Sigmoid colon (tissue), 7 donors: ENCODE measurements at places on chromosomes 3 and 15. TPM values are rescaled to one million over a fixed set of nuclear protein-coding genes. Genes with fewer than 3 reads are reported as not detected.

The CD200 gene
- 13.0 TPM for total RNA-seq

The GOLGA8G gene
- not detected for total RNA-seq

The PCYT1A gene
- total RNA-seq: 88.6 TPM

The ZNF80 gene
- not detected for total RNA-seq

GRCh38 chr3:55725681-55726500, 238.8 kb upstream of the WNT5A start:
- H3K4me1 ChIP-seq: peaks cover 15% of the 10 kb centered on the region
- no peak for DNase-seq
- no peaks in the 10 kb centered on the region for H3K27me3 ChIP-seq
- no peaks in the 10 kb centered on the region for H3K36me3 ChIP-seq

DNA sequence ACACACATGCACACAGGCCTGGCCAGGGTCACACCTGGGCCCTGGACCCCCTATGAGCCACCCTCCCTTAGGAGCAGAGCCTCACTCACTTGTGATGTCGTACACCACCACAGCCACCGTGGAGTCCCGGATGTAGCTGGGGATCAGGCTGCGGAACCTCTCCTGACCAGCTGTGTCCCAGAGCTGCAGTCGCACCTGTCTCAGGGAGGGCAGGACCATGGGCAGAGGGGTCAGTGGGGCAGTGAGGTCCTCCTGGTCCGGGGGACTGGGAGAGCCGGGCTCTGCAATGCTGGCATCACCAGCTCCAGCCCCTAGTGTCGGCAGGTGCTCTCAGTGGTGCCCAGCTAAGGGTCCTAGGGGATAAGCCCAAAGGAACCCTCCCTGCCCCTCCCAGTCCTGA, 35.6 kb downstream of the SRPRB start:
- peak; percentile 62 for DNase-seq
- no peaks in the 10 kb centered on the region for H3K4me1 ChIP-seq
- no peak overlapping the region for H3K27ac ChIP-seq
- H3K27me3 ChIP-seq: no peaks in the 10 kb centered on the region

- no peaks in the 10 kb centered on the region for H3K27me3 ChIP-seq
- H3K4me3 ChIP-seq: no peak overlapping the region
- H3K4me1 ChIP-seq: no peaks in the 10 kb centered on the region
- no peaks in the 10 kb centered on the region for H3K36me3 ChIP-seq
- no peak for DNase-seq
These were observed 357.0 kb upstream of the ICE2 start for GRCh38 chr15:60835974-60836373.

DNA sequence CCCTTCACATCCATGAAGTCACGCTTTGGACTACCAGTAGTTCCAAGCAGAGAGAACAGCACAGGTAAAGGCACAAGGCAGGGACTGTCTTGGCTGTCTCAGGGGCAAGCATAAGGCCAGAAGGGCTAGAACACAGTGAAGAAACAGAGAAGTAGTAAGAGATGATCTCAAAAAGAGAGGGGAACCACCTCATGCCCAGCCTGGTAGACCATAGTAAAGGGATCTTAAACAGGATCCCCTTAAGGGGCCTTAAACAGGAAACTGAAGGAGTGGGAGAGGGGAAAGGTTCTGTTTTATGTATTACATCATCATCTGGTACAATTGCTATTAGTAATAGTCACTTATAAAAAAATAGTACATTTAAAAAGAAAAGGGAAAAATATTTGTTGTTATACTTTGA, 25.8 kb downstream of the P2RY1 start:
- no peaks in the 10 kb centered on the region for H3K27me3 ChIP-seq
- DNase-seq: no peak
- no peak overlapping the region for H3K4me3 ChIP-seq
- H3K4me1 ChIP-seq: no peaks in the 10 kb centered on the region
- no peaks in the 10 kb centered on the region for H3K36me3 ChIP-seq

DNA sequence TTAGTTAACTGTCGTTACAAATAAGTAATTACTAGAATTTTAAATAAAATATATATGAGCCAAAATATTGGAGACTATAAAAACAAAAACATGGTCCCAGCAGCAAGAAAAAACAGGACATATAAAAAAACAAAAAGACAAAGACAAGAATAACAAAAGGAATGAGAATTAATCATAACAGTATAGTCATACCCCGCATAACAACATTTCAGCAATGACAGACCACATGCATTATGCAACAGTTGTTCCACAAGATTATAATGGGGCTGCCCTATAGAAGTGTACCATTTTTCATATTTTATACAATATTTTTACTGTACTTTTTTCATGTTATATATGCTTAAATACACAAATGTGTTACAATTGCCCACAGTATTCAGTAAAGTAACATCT, 5.6 kb downstream of the HLTF start:
- H3K27me3 ChIP-seq: no peaks in the 10 kb centered on the region
- no peaks in the 10 kb centered on the region for H3K4me1 ChIP-seq
- no peak overlapping the region for H3K27ac ChIP-seq
- H3K36me3 ChIP-seq: no peaks in the 10 kb centered on the region
- DNase-seq: no peak
- no peak overlapping the region for H3K4me3 ChIP-seq

DNA sequence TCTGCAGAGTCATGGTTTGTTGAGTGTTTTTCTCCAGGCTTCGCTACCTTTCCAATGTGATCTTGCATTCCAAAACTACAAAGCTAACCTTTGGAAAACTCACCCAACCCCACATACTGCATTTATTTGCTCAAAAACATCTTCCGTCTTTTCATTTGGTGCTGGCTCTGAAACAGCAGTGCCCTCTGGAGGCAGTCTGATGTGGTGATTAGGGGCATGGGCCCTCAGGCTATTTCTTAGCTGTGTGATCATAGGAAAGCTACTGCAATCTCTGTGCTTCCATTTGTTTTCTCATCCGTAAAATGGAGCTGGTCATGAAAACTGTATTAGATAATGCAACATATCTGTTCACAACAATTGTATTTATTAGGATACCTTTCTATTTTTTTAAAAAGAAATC, 47.0 kb downstream of the MTHFS start:
- no peak overlapping the region for H3K4me3 ChIP-seq
- DNase-seq: no peak
- H3K36me3 ChIP-seq: peaks cover 4% of the 10 kb centered on the region

- peaks cover 10% of the 10 kb centered on the region for H3K4me1 ChIP-seq
- H3K4me3 ChIP-seq: no peak overlapping the region
- no peaks in the 10 kb centered on the region for H3K27me3 ChIP-seq
- no peaks in the 10 kb centered on the region for H3K36me3 ChIP-seq
These were observed 486.3 kb upstream of the TBL1XR1 start for GRCh38 chr3:177683586-177683985.

GRCh38 chr3:133986311-133986710, 43.4 kb downstream of the SLCO2A1 start:
- peak; percentile 22 for DNase-seq
- H3K4me1 ChIP-seq: no peaks in the 10 kb centered on the region
- H3K27ac ChIP-seq: no peak overlapping the region

DNA sequence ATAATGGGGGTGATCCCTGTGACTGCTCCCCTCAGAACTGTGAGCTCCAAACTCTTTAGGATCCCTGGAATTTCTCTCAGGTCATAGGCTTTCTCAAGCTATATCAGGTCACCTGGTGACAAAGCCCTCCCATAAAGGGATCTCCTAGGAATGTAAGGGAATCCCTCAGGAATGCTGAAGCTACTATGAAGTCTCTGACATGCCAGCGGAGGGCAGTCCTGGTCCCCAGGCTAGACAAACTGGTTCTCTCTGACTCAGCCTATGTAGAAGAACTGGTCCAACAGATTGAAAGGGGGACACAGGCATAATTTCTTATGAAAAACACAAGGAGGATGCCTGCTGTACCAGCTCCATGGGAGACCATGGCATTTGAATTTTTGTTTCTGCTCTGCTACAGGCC, 6.7 kb downstream of the LPCAT4 start:
- DNase-seq: no peak
- H3K4me3 ChIP-seq: no peak overlapping the region
- H3K27me3 ChIP-seq: no peaks in the 10 kb centered on the region
- H3K27ac ChIP-seq: no peak overlapping the region
- H3K36me3 ChIP-seq: no peaks in the 10 kb centered on the region

DNA sequence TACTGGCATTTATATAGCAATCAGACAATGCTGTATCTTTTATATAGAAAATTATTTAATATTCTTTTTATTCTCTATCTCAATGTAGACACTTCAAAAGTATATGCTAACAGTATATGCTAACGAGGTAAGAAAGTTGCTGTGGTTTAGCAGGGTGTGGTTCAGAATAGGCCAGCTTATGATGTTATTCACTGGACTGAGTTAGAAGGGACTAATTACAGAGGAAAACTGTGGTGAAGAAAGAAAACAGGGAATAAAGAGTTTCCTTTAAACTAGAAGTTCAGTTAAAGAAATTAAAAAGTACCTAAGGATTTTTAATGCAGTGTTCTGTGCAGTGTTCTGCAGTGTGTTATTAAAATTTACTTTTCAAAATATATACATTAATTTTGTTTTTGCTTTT, 59.4 kb downstream of the MYO9A start:
- no peaks in the 10 kb centered on the region for H3K27me3 ChIP-seq
- H3K4me3 ChIP-seq: no peak overlapping the region
- no peaks in the 10 kb centered on the region for H3K4me1 ChIP-seq
- DNase-seq: no peak
- no peaks in the 10 kb centered on the region for H3K36me3 ChIP-seq

DNA sequence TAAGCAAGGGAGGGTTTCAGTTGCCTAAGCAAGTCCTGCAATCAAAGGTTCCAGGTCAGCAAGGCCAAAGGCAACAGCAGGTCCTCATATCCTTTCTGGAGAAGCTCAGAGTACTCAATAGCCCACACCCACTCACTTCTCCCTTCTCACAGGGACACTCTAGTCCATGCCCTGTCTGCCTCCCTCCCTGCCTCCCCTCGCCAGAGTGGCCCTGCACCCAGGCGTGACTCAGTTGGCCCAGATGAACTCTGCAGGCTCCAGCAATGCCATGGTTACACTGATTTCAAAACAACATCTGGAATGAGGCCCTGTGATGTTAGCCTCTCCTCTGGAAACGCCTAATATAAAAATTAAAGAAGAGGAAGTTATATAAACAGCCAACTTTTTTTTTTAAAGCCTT, 32.9 kb downstream of the IL16 start:
- DNase-seq: peak; percentile 76
- H3K27me3 ChIP-seq: no peaks in the 10 kb centered on the region
- no peaks in the 10 kb centered on the region for H3K4me1 ChIP-seq
- H3K4me3 ChIP-seq: no peak overlapping the region
- H3K36me3 ChIP-seq: no peaks in the 10 kb centered on the region

- H3K36me3 ChIP-seq: no peaks in the 10 kb centered on the region
- no peaks in the 10 kb centered on the region for H3K4me1 ChIP-seq
- no peak for DNase-seq
- H3K4me3 ChIP-seq: no peak overlapping the region
These were observed 731.1 kb upstream of the SGO1 start for GRCh38 chr3:20916951-20917606.
